ENCODE measurements at places on chromosomes 7 and 10.

DNA sequence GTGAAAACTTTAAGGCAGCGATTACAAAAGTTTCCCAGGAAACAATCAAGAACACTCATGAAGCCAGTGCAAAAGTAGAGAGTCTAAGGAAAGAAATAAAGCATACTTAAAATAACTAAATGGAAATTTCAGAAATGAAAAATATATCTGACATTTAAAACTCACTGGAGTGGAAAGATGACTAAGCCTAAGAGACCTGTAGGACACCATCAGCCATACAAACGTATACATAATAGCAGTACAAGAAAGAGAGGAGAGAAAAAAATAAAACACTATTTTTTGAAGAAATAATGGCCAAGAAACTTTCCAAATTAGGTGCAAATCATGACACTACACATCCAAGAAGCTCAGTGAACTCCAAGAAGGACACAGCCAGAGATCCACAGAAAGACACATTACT is 5.4 kb upstream of the AKR1D1 start:
- no peak for DNase-seq

- no peak for DNase-seq
These were observed 379.7 kb downstream of the PHTF2 start for GRCh38 chr7:78178319-78178718.

DNA sequence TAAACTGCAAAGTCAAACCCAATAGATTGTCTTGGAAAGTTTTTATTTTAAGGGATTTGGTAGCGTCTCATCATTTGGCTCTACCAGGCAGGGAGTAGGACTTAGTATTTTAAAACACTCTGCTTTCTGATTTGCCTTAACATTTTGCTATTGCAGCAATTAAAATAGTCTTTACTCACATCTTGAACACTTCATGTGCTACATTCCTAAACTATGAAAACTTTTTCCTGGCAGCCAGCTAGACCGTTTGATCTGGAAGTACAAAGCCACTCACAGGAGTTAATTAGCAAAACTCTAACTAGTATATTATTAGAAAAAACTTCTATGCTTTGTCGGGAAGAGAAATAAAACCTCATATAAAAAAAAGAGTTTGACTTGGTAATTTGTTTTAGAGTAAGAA is 111.4 kb downstream of the TFPI2 start:
- DNase-seq = no peak

DNA sequence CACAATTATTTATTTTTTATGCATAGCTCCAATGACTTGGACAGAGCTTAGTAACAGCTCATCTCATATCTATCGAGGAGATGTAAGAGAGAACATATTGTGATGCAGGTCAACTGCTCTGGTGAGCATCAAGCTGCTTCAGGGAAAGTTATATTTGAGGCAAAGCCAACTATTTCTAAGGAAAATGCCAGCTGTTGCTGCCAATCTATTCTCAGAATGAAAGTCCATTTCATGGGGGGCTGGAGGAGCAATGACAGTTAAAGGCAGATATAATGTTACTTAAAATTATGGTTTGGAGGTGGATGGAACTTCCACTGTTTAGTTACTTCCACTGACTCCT is 424.8 kb downstream of the KIF20B start:
- no peak for DNase-seq

DNA sequence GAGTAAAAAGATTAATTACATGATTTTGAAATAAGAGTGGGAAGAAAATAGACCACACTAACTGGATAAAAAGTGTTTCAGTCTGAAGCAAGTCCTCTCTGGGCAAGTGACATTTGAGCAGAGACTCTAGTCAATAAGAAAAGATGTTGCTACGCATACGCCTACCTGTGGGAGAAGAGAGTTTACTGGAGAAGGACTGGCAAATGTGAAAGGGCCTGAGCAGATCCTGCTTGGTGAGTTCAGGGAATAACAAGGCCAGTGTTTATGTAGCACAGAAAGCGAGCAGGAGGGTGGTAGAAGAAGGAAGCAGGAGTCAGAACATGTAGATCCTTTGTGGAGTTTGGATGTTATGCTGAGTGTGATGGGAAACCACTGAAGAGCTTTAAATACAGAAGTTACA is 43.4 kb downstream of the RAB18 start:
- DNase-seq = no peak

- DNase-seq = no peak
These were observed 2.0 kb downstream of the SRGN start for GRCh38 chr10:69089638-69090599.

GRCh38 chr7:10257438-10257837 is 716.2 kb upstream of the PHF14 start:
- DNase-seq = no peak

DNA sequence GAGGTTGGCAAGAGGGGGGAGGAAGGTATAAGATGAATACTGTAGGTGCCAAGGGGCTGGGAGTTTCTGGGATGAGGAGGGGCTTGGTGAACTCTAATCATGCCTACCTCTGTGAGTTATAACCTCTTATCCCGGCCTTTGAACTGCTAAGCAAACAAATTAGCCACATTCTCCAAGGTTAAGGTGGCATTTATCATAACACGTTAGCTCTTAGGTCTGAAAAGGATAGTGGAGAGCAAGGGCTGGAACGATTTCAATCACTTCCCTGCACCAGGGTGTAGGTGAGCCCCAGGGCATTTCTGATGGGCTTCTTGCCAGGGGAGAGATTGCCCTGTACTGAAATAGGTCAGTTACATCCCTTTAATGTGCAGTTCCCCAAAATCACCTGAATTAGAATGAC is 28.6 kb upstream of the DMBT1 start:
- DNase-seq = no peak

- no peak for DNase-seq
These were observed 81.3 kb upstream of the CUX1 start for GRCh38 chr7:101736084-101736483.

GRCh38 chr7:50491209-50491608 is 41.1 kb upstream of the FIGNL1 start:
- DNase-seq = no peak

- DNase-seq = no peak
These were observed 8.7 kb downstream of the ZMIZ2 start for GRCh38 chr7:44757311-44757710.

DNA sequence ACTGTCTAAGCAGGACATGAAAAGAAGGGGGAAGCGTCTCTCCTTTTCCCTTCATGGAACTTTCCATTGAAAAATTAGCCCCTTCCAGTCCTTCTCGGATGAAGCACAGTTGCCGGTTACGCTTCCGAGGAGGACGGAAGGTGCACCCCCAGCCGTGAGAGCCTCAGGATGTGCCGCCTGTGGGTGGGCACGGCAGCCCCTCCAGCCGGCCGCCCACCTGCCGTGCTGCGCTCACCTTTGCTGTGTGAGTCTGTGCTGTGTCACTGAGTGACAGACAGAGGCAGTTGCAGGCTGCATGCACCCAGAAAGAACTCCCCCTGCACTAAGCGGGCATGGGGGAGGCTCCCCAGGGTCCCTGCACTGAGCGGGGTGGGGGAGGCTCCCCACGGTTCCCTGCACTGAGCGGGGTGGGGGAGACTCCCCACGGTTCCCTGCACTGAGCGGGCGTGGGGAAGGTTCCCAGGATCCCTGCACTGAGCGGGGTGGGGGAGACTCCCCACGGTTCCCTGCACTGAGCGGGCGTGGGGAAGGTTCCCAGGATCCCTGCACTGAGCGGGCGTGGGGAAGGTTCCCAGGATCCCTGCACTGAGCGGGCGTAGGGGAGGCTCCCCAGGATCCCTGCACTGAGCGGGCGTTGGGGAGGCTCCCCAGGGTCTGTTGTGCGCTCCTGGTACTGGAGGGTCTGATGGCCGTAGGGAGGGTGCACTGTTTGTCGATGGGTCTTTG is 74.2 kb downstream of the DNAJB6 start:
- no peak for DNase-seq

All from RCC 7860 (cell line).